Putamen (tissue), 1 donor: ENCODE measurements at places on chromosomes 1 and 21.

GRCh38 chr21:38804789-38805327, 871 bp upstream of the ETS2 start:
- DNase-seq = peak; percentile 65

DNA sequence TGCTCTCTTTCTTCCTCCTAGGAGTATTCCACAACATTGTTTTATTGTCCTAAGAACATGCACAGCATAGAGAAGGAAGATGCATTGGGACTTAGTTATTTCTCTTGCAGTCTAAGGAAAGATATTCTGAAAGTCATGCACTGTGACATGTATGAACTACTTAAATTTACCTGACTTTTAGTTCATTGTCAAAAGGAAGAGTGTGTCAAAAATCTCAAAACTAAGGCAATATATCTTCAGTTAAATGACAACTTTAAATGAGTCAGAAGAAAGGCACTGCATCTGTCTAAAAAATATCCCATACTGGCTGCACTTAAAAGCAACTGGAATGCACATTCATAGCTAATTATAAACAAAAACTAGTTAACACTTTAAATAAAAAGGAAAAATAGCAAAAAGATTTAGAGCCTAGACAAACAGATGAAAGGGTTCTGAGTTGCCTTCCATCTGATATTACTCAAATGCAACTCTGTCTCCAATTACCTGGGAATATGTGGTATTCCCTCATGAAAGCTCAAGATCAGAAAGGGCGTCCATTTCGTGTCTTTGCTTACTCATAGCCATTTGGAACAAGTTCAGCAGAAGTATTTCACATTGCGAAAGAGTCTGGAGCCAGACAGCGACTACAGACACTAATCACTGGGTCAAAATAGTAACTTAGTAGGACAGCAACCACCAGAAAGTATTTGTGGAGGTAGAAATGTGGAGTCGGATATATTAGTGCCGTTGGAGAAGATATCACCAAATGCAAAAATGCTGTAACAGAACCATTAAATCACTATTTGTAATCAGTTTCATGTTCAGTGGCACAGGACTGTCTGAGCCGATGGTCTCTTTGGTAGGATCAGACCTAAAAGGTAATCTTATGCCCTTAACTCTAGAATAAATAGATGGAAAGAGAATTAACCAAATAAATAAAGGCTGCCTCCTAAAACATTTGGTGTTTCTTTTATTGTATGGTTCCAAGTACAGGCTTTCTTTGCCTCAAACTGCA, 225.7 kb downstream of the GREM2 start:
- DNase-seq = no peak

- DNase-seq = no peak
Measured at GRCh38 chr1:227451954-227452353, 111.4 kb upstream of the ZNF678 start.

DNA sequence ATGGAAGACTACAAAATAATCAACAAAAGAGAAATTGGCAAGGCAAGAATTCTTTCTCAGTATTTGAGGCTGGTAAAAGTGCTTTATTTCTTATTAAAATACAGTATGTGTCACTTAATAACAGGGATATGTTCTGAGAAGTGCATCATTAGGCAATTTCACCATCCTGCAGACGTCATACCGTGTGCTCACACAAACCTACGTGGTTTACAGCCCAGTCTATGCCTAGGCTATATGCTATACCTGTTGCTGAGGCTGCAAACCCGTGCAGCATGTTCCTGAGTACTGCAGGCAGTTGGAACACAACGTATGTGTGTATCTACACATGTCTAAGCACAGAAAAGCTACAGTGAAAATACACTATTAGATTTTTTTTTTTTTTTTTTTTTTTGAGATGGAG, 2.7 kb upstream of the CCDC27 start:
- DNase-seq = no peak

- peak; percentile 46 for DNase-seq
Measured at GRCh38 chr1:93079685-93080141, 630 bp downstream of the MTF2 start.

DNA sequence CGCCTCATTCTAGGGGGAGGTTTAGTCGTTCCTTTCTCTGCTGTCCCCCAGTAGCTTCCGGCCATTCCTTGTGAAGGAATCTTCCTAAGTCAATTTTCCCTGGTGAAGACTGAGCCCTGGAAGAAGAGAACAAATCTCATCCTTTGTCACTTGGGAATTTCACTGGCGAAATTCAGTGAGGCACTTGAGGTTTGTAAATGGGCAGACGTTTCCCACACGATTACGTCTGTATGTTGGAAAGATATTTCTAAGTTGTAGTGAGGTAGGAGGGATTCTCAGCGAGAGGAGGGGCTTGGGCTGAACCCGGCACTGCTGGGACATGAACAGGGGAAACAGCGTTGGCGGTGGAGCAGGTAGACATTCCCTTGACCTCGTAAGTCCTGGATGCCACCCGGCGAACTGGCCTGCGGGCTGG, 47.2 kb downstream of the GALNT2 start:
- no peak for DNase-seq

GRCh38 chr21:43332861-43333297, 94.1 kb downstream of the SIK1 start:
- DNase-seq = no peak

DNA sequence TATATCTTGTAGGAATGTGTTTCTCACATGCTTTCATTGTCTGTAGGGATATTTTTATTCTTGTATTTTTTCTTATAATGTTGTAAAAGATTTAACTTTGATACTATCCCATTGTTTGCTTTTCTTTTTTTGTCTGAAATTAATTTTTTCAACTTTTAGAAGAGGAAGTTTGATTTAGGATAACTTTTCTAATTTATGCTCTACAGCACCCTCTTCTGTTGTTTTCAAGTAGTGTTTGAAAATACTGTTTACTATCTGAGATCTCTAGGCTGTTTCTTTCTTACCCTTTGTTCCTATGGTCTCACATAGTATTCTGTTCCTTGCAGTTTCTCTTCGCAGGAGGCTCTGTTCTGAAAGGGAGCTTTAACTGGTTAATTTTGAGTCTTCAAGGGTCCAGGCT, 21.9 kb downstream of the ABCD3 start:
- DNase-seq = no peak

- DNase-seq = no peak
Measured at GRCh38 chr1:93178418-93178817, 1.8 kb downstream of the TMED5 start.

- DNase-seq = no peak
Measured at GRCh38 chr1:60874718-60875117, 207.6 kb upstream of the NFIA start.

DNA sequence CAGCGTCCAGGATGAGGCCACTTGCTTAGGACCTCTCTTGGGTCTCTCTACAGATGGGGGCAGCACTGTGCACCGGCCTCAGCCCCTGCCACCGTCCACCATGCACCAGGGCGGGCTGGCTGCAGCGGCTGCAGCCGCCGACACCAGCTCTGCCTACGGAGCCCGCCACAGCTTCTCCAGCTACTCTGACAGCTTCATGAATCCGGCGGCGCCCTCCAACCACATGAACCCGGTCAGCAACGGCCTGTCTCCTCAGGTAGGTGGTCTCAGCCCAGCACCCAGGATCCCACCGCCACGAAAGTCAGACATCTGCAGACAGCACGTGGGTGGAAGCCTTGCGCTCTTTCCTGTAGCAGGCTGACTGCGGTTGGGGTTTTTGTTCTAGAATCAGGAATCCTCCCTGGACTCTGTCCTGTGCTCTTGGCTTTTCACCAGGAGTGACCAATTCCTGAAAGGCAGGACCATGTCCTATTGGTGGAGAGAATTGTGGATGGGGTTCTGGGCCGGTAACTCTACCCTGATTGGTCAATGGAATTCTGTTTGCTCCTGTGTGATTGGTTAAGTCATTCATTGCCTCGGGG, 72.5 kb downstream of the PAX7 start:
- peak; percentile 23 for DNase-seq

DNA sequence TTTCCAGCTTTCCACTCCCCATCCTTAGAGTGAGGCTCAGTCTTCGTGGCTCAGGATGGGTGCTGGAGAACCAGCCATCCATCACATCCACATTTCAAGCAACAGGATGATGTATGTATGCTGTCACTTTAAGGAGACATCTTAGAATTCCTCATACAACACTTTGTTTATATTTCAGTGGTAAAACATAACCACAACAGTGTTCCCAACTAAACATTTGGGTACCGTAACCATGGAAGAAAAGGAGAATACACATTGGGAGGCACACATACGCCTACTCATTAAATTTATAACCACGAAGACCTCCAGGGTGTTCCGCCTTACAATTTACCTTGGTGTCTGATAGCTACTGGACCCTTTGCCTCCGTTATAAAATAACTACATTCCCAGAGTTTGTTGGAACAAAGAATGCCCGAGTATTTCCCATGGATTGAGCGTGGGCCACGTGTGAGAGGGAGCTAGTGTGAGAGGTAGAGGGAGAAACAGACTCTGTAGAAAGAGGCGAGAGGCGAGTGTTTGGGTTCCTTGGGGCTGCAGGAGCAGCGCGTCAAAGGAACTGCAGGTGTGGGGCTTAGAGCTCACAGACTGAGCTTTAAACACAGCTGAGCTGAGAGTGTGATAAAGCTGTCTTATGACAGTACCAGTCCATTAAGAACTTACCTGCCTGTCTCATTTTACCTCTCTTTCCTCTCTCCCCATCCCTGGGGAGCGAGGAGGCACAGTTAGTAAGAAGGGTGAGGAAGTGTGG, 111.5 kb upstream of the USP24 start:
- no peak for DNase-seq

DNA sequence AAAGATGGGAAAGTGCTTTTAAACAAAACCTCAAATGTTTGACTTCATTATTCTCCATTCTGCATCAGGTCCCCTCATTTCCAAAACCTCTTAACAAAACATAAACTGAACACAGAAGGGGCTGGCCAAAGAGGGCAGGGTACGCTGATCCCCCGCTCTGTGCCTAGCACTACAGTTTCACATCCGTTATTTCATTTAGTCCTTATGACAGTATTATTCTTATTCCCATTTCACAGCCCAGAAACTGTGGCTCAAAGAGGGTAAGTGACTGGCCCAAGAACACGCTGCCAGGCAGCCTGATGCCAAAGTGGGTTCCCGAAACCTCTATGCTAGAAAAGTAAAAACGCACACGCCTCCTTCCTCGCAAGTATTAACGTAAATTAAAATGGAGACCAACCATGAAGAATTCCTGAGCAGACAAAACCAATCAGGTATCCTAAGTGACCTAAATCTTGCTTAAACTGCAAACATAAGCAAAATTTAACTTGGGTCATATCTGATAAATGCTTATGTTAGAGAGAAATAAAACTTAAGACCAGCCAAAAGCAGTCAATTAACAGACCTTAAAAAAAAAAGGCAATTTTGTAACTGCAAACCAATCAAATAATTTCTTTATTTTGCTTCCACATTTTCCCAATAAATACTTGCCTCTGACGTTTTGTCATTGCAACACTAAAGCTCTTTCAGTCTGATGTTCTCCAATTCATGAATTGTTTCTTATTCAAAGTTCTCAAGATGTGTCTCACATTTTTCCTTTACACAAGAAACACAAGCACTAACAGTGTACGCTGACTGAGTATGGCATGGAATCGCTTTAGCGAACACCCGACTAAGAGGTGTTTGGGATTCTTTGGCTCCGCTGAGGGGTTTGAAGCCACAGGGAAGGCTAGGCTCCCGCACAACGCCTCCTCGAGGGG, 653 bp downstream of the CASP9 start:
- DNase-seq = no peak

DNA sequence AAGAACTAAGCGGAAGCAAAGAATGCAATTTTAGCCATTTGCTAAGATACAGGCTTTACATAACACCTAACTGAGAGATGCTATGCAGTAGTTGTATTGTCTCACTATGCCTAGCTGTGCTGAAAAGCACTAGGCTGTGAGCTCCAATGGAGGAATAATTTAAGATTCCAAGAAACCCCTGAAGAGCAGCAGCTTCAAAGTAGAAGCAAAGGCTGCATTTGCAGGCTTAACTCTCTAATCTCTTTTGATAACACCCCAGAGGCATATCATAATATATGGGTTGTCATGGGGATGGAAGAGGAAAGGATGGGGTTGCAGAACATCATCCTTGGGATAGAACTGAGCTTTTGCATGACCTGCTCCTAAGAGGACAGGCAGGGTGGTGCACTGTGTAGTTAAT, 102.0 kb downstream of the ERG start:
- DNase-seq = no peak

- DNase-seq = no peak
Measured at GRCh38 chr1:47444562-47445465, 7.0 kb downstream of the FOXD2 start.

GRCh38 chr1:178599745-178600144, 86.8 kb downstream of the TEX35 start:
- no peak for DNase-seq

DNA sequence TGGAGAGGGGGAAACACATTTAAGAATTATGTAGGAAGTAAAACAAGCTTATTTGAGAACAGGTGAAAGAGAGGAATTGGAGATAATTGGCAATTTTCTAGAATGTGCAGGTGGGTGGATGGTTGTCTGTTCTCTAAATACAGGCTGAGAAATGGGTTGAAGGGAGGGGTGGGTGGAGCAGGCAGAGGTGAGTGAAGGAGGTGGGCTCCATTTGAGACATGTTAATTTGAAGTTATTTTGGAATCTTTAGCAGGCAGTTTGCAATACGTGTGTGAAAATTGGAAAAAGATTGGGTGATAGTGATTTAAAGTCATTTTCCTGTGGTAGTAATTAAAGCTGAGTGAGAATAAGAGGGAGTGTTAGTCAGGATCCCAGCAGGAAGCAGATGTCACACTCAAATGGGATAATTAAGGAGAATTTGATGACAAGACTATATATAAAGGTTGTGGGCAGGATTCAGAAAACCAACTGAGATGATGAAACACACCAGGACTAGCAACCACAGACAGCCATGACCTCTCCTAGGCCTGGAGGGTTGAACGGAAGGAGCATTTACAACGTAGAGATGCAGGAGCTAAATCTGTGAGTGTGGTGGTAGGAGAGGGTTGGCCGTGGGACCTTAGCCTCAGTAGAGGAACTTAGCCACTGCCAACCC, 40.6 kb downstream of the CHRM3 start:
- peak; percentile 78 for DNase-seq

DNA sequence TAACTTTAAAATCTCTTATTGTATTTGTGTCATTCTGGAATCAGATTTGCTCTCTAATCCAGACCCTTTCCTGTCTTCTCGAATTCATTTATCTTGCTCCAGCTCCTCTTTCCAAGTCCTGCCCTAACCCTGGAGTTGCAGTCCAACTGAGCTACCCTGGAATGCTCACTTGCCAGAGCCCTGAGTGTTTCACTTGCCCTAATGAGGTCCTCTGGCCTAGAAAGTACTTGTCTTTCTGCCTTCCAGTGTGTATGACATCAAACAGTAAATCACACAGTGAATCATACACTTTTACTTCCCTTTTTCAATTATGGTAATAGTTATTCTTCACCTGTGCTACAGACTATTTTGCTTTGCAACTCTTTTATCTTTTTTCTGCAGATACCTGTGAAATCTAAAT, 96.9 kb downstream of the NEK7 start:
- DNase-seq = no peak

- no peak for DNase-seq
Measured at GRCh38 chr1:192506741-192507155, 68.8 kb upstream of the RGS1 start.
